ENCODE measurements at places on chromosomes 13 and 19.
A peak's percentile ranks its signal among the peaks of the same experiment; 100 is the strongest.

GRCh38 chr19:271856-272255 is 19.3 kb downstream of the PLPP2 start:
- no peak for DNase-seq

- DNase-seq, result no peak
These were observed 259.2 kb downstream of the RFC3 start for GRCh38 chr13:34076943-34077703.

GRCh38 chr19:4811328-4812131 is 20.0 kb downstream of the TICAM1 start:
- peak; percentile 56 for DNase-seq

- no peak for DNase-seq
These were observed 2.5 kb downstream of the ATP4B start for GRCh38 chr13:113655346-113656002.

DNA sequence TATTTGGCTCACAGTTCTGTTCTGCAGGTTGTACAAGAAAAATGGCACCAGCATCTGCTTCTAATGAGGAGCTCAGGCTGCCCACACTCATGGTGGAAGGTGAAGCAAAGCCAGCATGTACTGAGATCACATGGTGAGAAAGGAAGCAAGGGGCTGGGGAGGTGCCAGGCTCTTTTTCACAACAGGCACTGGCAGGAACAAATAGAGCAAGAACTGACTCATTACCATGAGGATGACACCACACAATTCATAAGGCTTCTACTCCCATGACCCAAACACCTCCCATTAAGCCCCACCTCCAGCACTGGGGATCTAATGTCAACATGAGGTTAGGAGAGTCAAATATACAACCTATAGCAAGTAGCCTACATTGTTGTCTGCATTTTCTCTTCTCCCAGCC is 522.6 kb downstream of the RFC3 start:
- no peak for DNase-seq

DNA sequence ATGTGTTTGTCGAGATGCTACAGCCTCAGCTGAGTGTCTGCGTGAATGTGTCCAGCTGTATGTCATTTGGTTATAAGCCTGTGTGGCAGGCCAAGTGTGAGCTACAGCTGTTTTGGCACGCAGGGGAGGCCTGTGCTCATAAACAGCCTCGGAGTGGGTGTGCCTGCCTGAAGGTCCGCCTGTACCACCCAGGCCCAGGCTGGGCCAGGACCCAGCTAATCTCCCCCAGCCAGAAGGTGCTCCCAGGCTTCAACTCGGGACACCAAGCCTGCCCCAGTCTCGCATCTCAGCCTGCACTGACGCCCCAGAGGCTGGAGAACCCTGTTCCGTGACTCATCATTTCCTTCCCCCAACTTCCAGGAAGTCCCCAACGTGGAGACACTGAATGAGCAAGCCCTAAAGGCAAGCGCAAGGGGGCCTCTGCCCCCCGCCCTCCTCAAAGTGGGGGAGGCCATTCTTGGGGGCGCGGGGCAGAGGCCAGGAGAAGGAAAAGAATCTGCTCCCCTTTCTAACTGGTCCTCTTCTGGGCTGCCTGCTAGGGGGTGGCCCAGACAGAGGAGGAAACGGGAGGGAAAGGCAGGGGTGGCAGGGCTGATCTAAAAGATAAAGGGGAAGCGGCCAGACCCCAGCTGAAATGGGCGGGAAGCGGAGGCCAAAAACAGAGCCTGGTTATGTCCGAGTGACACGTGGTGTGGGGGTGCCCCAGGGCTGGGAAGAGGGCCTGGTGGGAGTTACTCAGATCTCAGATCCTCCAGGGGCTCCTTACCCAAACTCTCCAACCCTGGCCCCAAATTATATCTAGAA is 2.0 kb downstream of the SLC1A5 start:
- DNase-seq, result peak; percentile 33

DNA sequence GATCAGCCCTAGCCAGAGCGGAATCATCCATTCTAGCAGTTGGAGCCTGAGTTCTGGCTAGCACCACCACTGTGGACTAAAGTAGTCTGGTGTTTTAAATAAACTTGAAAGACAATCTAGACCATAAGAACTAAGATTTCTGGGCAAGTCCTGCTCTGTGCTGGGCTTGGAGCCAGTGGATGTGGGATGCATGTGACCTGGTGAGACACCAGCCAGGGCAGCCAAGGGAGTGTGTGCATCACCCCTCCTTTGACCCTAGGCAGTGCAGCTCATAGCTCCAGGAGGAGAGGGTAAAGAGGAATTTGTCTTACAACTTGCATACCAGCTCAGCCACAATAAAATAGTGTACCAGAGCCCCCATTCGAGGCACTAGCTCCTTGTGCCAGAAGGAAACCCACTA is 21.0 kb downstream of the ITGBL1 start:
- no peak for DNase-seq

DNA sequence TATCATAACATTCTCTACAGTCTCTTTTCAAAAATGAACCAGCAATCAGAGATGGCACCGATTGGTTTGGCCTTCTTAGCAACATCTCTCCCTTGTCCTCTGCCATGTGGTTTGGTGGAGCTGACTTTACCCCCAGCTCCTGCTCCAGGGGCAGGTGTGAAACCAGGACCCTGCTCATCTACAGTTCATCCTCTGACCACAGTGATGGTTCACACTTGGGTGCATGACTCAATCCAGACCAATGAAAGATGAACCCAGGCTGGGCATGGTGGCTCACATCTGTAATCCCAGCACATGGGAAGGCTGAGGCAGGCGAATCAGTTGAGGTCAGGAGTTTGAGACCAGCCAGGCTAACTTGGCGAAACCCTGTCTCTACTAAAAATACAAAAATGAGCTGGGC is 33.6 kb upstream of the FFAR2 start:
- DNase-seq, result no peak

- DNase-seq, result no peak
These were observed 13.4 kb downstream of the PABPC3 start for GRCh38 chr13:25109341-25109740.

- DNase-seq, result no peak
These were observed 29.0 kb downstream of the FLT3 start for GRCh38 chr13:28071424-28071823.

DNA sequence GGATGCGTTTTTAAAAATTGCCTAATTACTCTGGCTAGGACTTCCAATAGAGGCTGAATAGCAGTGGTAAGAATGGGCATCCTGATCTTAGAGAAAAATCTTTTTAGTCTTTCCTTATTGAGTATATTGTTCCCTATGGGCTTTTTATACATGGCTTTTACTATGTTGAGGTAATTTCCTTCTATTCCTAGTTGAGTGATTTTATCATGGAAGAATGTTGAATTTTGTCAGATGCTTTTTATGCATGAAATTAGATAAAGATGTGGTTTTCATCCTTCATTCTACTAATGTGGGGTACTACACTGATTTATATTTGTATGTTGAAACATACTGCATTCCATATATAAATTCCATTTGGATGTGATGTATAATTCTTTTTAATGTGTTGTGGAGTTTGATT is 2673.8 kb downstream of the PCDH9 start:
- no peak for DNase-seq

GRCh38 chr13:26062853-26063444 is 11.1 kb upstream of the SHISA2 start:
- peak; percentile 45 for DNase-seq

GRCh38 chr13:106772006-106772601 is 204.2 kb upstream of the ARGLU1 start:
- no peak for DNase-seq

DNA sequence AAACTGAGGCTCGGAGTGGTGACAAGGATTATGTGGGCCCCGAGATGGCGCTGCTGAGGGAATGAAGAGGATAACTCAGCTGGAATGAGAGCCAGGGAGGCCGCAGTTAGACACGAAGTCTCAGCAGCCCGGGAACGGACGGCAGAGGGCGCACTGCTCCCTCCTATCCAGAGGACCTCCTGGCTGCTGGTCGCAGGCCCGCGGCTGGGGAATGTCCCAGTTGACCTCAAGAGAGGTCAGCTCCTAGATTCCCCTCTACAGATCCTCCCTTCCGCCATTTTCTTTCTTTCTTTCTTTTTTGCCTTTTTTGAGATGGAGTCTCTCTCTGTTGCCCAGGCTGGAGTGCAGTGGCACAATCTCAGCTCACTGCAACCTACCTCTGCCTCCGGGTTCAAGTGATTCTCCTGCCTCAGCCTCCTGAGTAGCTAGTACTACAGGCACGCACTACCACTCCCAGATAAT is 24.1 kb upstream of the ASPDH start:
- peak; percentile 78 for DNase-seq

- no peak for DNase-seq
These were observed 118.3 kb downstream of the LHFPL6 start for GRCh38 chr13:39484506-39485313.

- DNase-seq, result no peak
These were observed 361.8 kb downstream of the KCNRG start for GRCh38 chr13:50376895-50377575.

- DNase-seq, result no peak
These were observed 964 bp downstream of the PAK4 start for GRCh38 chr19:39126312-39127187.

DNA sequence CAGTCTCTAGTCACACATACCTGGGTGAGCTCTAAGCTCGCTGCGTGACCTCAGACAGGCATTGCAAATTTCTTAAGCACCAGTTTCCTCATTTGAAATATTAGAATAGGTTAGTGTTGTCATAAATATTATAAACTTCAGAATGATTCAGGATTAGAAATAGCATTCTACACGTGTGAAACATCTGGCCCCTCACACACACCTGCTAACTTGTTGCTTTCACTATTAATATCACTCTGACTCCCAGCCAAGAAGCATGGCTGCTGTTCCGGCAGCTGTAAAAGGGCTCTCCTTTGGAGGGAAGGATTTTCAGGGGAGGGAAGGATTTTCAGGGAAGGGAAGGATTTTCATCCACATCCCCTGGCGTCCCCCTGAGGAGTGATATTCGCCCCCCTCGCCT is 161.3 kb upstream of the GPR12 start:
- DNase-seq, result no peak

All from neuronal stem cell (in vitro differentiated cells).